ENCODE measurements at places on chromosomes 5 and 9.

GRCh38 chr5:100905259-100905914 is 2.3 kb upstream of the ST8SIA4 start:
- no peak for DNase-seq

- DNase-seq = no peak
Observed at GRCh38 chr5:72634444-72634843, 127.2 kb upstream of the ZNF366 start.

GRCh38 chr5:10220248-10220647 is 29.4 kb downstream of the ATPSCKMT start:
- no peak for DNase-seq

DNA sequence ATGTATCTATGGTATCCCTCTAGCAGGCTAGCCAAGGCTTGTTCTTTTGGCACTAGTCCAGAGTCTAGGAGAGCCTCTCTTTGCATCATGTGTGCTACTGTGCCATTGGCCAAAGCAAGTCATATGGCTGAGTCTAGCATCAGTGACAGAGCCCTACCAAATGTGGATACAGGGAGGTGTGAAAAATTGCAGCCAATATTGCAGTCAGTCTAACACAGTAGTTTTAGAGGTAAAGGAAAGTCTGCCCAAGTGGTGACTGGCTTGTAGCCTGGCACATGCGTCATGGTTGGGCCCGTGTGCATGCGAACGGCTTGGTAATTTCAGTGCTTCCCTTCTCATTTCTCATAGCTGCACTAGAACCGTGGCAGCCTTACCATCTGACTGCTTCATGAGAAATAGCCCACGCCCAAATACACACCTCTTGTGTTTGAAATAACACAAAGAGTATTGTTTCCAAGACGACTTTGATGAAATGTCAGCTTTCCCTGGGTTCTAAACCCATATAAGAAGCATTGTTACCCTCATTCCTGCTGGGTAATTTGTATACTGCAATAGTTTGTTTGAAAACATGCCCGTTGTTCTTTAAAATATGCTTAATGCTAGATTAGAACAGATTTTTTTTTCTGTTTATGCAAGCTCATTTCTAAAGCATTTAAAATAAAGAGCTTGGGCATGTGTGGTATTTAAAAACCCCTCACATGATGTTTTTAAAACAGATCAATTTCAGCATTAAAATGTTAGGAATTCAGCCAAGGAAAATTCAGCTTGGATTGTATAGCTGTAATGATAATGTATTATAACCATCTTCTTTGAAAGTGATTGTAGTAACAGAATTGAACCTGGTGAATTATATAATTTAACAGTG is 113.2 kb downstream of the TLE4 start:
- DNase-seq = no peak

GRCh38 chr9:93301911-93302541 is 118.1 kb downstream of the WNK2 start:
- DNase-seq = no peak

Measured in NCI-H1930 (cell line).